AG20443 (cell line): ENCODE measurements at places on chromosomes 13 and 19.

- DNase-seq, result no peak
Observed at GRCh38 chr19:30966486-30966885, 382.8 kb downstream of the TSHZ3 start.

- no peak for DNase-seq
Observed at GRCh38 chr13:73223372-73223781, 164.6 kb downstream of the KLF5 start.

- DNase-seq, result no peak
Observed at GRCh38 chr13:51241720-51242119, 19.5 kb downstream of the FAM124A start.

GRCh38 chr13:58048670-58049069, 417.1 kb downstream of the PCDH17 start:
- DNase-seq, result no peak

- DNase-seq, result no peak
Observed at GRCh38 chr19:22627526-22627925, 6.6 kb upstream of the ZNF492 start.

GRCh38 chr19:6103217-6103644, 7.1 kb downstream of the RFX2 start:
- peak; percentile 87 for DNase-seq

GRCh38 chr13:108968566-108968965, 339.2 kb downstream of the MYO16 start:
- DNase-seq, result no peak

DNA sequence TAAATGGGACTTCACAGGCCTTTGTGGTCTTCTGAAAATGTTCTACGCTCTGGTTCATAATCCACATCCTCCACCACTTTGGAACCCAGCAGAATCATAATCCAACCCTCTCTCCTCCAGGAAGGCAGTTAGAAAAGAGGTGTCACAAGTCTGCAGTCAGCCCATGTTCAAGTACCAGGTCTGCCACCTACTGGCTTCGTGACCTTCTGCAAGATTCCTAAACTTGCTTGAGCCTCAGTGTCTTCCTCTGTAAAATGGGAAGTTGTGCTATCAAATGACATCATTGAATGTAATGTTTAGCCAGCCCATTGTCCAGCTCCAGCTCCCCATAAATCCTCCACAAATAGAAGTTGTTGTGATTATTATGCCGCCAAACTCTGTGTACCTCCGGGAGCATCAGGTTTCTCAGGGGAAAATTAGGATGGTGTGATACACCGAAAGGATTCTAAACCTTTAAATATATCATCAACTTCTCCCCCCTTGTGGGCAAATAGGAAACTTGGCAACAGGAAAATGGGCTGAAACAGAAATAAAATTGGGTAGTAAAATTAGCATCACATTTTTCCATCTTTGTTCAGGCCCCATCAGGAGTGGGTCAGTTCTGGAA, 109.7 kb downstream of the NUFIP1 start:
- DNase-seq, result peak; percentile 57

DNA sequence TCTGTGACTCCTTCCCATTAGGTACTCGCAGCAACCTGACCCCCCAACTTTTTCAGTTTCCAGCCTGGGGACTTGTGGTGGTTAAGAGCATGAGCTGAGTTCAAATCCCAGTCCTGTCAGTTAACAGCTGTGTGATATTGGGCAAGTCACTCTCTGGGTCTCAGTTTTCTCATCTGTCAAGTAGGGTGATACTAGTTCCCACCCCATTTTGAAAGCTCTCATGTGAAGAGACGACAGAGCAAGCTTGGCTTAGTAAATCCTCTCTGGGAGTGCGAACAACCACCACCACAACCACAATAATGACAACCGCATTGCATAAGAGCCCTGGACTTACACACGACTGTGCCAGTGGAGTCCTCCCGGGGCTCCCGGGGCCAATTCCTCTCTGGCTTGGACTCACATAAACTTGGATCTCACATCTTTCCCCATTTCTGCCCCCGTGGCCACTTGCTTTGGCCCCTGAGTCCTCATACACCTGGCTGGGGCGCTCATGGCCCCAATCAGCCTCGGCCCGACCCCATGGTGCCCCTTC, 454 bp downstream of the BLVRB start:
- DNase-seq, result peak; percentile 65

DNA sequence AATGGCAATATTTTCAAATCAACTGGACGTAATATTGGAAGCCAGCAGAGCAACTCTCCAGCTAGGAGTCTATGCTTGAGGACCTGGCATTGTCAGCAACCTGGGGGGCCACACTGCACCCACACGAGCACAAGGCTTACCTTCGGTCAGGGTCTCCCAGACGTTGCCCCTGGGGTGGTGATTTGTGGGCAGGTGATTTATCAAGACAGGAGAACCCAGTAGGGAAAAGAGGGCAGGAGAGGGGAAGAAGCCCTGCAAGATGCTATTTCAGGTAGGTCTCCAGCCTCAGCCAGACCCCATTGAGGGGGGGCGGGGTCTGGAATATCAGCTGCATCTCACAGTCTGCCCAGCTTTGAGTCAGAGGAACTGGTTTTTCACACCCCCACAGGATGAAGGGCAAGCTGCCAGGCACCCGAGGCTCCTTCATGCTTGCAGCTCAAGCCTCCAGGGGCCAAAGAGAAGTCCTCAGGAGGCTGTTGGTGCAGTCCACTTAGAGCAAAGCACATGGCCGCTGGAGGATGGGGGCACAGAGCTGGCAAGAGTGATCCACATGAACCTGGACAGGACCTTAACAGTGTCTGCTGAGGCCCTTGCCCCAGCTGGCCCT, 80.9 kb upstream of the UQCRFS1 start:
- DNase-seq, result no peak

GRCh38 chr13:84686973-84687372, 804.7 kb upstream of the SLITRK1 start:
- DNase-seq, result no peak

- DNase-seq, result peak; percentile 56
Observed at GRCh38 chr19:1285737-1286360, at the start of gene EFNA2. TSS of gene EFNA2 (plus strand) at chr19:1285873. CDS start at chr19:1286169, 296 bp downstream.

- DNase-seq, result peak; percentile 28
Observed at GRCh38 chr13:35857769-35858168, 273.4 kb downstream of the DCLK1 start.

GRCh38 chr19:53183146-53183764, 9.9 kb downstream of the ZNF665 start:
- DNase-seq, result peak; percentile 60

DNA sequence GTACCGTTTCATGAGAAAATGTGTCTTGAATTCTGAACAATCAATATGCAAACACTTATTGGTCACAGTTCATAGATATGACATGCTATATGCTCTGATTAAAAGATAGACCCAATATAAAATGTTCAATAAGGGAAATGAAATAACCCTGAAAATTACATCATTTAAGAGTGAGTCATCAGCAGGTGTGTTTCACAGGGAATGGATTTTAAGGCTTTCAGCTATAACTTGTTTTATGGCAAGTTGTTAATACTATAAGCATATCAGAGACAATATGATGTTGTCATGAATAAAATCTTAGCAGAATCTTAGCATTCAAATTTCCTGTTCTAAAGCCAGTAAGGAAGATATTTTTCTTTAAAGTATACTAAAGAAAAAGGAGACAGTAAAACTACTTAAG, 483.4 kb upstream of the PCDH9 start:
- no peak for DNase-seq

DNA sequence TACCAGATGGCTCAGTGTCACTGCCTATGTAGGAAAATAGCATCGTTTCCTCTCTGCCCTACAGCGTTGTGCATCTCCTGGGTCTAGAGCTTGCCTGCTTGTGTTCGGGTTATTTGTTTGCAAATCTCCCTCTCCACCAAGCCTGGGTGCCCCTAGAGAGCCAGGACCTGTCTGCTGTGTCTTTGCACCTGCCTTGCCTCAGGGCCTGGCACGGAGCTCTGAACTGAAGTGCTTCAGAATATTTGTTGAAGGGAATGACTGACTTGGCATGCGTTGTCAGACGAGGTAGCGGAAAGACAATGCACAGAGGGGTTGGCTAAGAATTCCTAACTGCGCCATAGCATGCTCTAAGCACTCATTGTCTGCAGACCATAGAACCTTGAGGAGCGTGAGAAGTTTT, 263.4 kb downstream of the FGF9 start:
- no peak for DNase-seq

DNA sequence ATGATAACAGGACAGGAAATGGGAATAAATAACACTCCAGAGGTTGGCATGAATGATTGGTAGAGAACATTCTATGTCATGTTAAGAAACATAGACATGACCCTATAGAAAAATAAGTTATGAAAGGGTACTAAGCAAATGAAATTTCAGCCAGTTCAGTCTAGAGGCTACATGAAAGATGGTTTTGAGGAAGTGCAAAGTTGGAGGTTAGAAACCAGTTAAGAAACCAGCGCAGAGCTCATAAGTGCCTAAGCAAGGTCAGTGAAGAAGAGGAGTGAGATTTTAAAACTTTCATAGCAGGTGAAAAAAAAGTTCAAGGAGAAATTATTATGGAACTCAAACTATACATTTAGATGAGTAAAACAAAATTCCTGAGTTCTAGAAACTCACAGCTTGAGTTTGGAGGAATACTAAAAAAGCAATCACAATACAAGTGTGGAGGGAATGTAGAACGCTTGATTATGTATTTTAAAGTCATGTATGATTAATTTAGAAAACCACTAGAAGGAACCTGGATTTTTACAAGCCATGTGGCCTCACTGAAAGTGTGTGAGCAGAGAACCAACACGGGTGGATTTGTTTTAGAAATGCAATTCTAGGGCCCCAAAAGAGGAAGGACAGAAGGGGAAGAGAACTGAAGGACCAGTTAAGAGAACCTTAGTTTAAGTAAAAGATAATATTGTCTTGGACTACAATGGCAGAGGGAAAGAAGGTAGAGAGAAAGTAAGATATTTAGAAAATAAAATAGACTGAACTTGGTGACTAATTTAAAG, 162.4 kb downstream of the PCDH20 start:
- DNase-seq, result no peak

GRCh38 chr13:47433461-47434005, 536.7 kb upstream of the HTR2A start:
- peak; percentile 23 for DNase-seq

GRCh38 chr19:53396525-53396868, 1.5 kb downstream of the ZNF765 start:
- DNase-seq, result no peak

GRCh38 chr13:73090116-73090822, 31.5 kb downstream of the KLF5 start:
- DNase-seq, result peak; percentile 68

GRCh38 chr19:41804336-41804735, 7.9 kb downstream of the CEACAM3 start:
- DNase-seq, result no peak

GRCh38 chr19:16454351-16454918, 17.3 kb downstream of the EPS15L1 start:
- DNase-seq, result no peak
